ENCODE measurements at places on chromosomes 6 and 20.

DNA sequence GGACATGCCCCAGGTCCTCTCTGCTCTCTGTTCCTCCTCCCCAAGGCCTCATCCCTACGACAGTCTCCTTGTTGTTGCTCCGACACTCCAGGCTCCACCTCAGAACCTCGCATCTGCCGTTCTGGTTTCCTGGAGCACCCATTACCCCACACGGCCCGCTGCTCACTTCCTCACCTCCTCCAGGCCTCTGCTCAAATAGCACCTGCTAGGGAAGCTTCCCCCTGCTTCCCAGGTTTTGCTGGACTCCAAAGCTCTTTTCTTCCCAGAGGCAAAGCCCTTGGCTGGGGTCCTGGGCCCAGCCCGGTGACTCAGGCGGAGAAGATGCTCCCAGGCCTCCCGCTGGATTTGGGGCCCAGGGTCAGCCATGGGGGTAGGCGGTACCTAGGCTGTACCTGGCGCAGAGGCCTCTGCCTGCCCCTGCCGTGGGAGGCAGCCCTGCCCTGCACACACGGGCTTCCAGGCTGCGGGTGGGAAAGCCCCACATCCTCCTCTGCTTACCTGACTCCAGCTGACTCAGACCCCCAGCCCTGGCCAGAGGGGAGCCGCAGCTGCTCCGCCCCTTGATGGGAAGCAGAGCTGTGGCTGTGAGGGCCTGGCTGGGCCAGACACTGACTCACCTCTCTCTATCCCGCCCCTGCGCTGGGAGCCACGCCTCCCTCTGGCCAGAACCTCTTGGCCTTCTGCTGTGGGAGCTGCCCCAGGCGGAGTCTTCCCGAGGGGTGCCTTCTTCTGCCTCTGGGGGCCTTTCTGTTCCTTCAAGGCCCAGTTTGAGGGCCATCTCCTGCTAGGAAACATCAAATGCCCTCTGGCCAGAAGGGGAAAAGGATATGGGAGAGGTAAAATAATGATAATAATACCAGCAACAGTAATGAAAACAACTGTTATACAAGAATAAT, 130.5 kb downstream of the CEBPB start:
- DNase-seq, result no peak

DNA sequence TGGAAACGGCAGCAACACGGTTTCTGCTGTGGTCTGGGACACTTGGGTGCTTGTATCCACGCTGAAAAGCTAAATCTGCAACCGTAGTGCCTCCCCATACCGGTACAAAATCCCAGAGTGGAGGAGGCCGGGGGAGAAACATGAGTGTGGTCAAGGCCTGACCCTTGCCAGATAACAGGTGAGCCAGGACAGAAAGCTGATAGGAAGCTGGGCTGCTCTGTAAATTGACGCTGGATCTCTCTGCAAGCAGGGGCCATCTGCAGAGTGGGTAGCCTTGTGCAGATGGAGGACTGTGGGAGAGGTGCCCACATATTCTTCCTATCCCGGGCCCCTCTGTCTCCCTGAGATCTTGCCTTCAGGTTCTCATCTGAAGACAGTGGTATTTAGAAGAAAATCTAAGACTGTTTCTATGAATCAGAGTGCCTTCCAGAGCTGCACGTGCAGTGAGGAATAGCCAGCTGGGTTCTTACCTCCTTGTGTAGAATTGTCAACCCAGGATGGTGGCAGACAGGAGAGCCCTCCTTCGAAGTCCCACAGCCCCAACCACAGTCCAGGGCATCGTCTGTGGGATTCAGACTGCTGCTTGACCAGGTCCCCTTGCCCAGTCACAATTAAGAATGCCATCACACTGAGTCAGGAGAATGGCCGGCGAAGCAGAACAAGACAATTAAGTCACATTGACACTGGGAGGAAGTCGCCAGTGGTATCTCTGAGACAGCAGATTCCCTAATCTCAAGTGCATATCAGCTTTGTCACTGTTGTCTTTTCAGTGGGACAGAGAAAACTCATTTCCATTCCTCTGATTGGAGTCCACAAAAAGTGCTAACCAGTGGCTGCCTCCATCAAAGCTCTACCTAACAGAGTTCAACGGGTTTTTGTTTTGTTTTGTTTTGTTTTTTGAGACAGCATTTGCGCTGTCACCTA, 100.0 kb upstream of the RIPOR2 start:
- no peak for DNase-seq

DNA sequence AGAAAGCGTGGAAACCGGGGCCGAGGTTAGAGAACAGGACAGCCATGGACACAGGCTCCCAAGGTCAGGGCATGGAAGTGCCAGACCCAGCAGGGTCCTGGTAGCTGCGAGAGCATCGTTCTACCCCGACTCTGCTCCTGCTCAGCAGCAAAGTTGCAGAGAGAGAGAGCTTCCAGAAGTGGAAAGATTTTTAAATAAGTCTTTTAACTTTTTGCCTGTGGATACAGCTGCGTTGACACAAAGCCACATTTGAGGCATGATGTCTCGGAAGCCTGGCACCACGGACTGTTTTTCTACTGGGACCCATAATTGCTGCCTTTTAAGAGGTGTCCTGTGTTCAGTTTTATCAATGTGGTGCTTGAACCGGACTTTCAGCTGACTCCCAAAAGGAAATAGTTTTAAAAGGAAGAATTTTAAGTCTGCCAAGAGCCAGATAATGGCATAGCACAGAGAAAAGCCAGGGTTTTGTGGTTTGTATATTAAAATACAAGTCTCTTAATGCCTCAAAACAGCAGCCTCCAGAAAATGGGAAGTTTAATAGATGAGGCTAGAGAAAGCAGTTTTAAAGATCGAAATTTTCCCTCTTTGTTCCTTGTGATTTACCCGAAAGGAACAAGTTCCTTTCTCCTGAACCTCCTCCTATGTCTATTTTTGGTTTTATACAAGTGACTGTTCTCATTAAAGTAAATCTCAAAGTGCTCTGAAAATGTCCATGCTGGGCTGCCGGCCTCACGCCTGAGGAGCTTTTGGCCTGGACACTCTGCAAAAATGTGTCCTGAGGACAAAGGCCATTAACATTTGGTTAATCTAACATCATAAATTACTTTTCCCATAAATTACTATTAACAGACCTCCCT, 91.5 kb downstream of the RIN2 start:
- no peak for DNase-seq

- DNase-seq, result no peak
Measured at GRCh38 chr6:148780918-148781436, 34.1 kb downstream of the UST start.

GRCh38 chr20:58146746-58147140, 81.7 kb downstream of the ANKRD60 start:
- no peak for DNase-seq

DNA sequence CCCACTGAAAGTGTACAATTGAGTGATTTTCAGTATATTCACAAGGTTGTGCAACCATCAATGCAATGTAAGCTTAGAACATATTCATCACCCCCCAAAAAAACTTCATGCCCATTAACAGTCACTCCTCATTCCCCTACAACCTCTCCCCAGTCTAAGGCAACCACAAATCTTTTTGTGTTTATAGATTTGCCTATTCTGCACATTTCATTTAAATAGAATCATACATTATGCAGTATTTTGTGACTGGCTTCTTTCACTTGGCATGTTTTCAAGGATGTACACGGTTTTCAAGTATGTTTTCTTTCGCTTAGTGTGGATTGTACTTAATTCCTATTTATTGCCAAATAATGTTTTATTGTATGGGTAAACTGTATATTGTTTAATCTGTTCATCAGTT, 329.3 kb upstream of the RNF24 start:
- no peak for DNase-seq

GRCh38 chr6:116467514-116467913, 6.3 kb downstream of the CALHM6 start:
- no peak for DNase-seq

Data from stimulated activated CD8-positive, alpha-beta memory T cell treated with anti-CD3 and anti-CD28 coated beads, Interleukin-7, amount 100 ng/mL, for 24 hours (primary cell).